ENCODE measurements at places on chromosomes 13 and 19. TPM values are rescaled to one million over a fixed set of nuclear protein-coding genes. Genes with fewer than 3 reads are reported as not detected.

The TRAPPC5 gene
- 111 TPM for total RNA-seq

The SIAH3 gene
- not detected for total RNA-seq

The RASAL3 gene
- not detected for total RNA-seq

The APLP1 gene
- 93.4 TPM for total RNA-seq

The MOB3A gene
- 13.2 TPM for total RNA-seq

The SBK2 gene
- 1.3 TPM for total RNA-seq

The ZNF101 gene
- total RNA-seq: 6.2 TPM

The ZNF8 gene
- total RNA-seq: 0.94 TPM

The CYP4F2 gene
- 0.14 TPM for total RNA-seq

The ACP7 gene
- total RNA-seq: 0.06 TPM

The PPFIA3 gene
- 8.1 TPM for total RNA-seq

The LYPD4 gene
- total RNA-seq: not detected

The FUT3 gene
- not detected for total RNA-seq

The ZNF529 gene
- total RNA-seq: 2.6 TPM

The SPC24 gene
- 20.2 TPM for total RNA-seq

The LPAR6 gene
- total RNA-seq: 0.82 TPM

The PSG6 gene
- not detected for total RNA-seq
